Smooth muscle cell of the pulmonary artery (primary cell): ENCODE measurements at places on chromosomes 12 and 14. TPM values are rescaled to one million over a fixed set of nuclear protein-coding genes. Genes with fewer than 3 reads are reported as not detected.

The NELL2 gene
- total RNA-seq: 0.23 TPM in 1 of 2 replicates, not detected in the other

The PIK3C2G gene
- not detected in 2 replicates for total RNA-seq

The TROAP gene
- 2.4 and 3.4 TPM in 2 replicates for total RNA-seq

The DDX24 gene
- total RNA-seq: 128 and 134 TPM in 2 replicates

The RND1 gene
- total RNA-seq: 0.26 and 0.30 TPM in 2 replicates

The SERPINA6 gene
- not detected in 2 replicates for total RNA-seq

The SPIC gene
- total RNA-seq: not detected in 2 replicates

The NKX2-8 gene
- total RNA-seq: not detected in 2 replicates

The DPF3 gene
- 5.3 and 9.3 TPM in 2 replicates for total RNA-seq

The GPR132 gene
- 0.03 and 0.26 TPM in 2 replicates for total RNA-seq

The CLEC4D gene
- total RNA-seq: not detected in 2 replicates

The AKAP5 gene
- total RNA-seq: 0.20 and 0.56 TPM in 2 replicates

The TRPV4 gene
- total RNA-seq: 1.3 and 1.4 TPM in 2 replicates

The CCDC38 gene
- not detected in 2 replicates for total RNA-seq

The OSBPL8 gene
- total RNA-seq: 111 and 127 TPM in 2 replicates

The MEG3 gene
- total RNA-seq: 203 and 396 TPM in 2 replicates

The CLEC6A gene
- total RNA-seq: not detected in 2 replicates

The ANKS1B gene
- 1.9 and 6.1 TPM in 2 replicates for total RNA-seq

The ERBB3 gene
- 0.10 and 0.52 TPM in 2 replicates for total RNA-seq

The LRTM2 gene
- total RNA-seq: not detected in 2 replicates

The CPNE6 gene
- not detected in 2 replicates for total RNA-seq

The GPR84 gene
- total RNA-seq: 0.07 and 0.13 TPM in 2 replicates

The PMCH gene
- total RNA-seq: 0.30 and 0.39 TPM in 2 replicates

The ACSS3 gene
- 3.2 and 18.0 TPM in 2 replicates for total RNA-seq

The EML1 gene
- total RNA-seq: 59.8 and 93.1 TPM in 2 replicates

The C12orf54 gene
- total RNA-seq: not detected in 2 replicates

The KRT72 gene
- not detected in 2 replicates for total RNA-seq

The NTF3 gene
- 3.1 and 4.4 TPM in 2 replicates for total RNA-seq

The HVCN1 gene
- 2.3 and 2.7 TPM in 2 replicates for total RNA-seq

The ACSM4 gene
- not detected in 2 replicates for total RNA-seq
